Left ventricle myocardium superior (tissue), 1 donor: ENCODE measurements at places on chromosomes 7 and 10. TPM values are rescaled to one million over a fixed set of nuclear protein-coding genes. Genes with fewer than 3 reads are reported as not detected.

DNA sequence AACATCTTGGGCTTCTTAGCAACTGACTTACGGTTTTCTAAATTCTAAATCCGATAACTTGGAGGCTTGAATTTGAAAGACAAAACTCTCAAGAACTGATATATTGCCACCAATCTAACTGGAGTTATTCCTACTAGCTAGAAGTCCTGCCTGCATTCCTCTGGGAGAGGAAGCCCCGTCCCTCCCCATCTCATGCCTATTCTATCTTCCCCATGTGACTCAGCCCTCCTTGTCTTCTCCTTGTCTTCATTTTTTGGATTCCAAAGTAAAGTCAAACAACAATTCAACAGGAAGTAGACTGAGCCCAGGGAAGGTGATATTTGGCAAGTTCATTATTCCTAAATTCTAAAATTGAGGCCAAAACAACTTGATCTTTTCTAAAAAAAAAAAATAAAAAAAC is 587.7 kb downstream of the KCNMA1 start:
- no peak for DNase-seq

GRCh38 chr10:99548041-99548530 is 15.3 kb downstream of the NKX2-3 start:
- DNase-seq, result no peak

DNA sequence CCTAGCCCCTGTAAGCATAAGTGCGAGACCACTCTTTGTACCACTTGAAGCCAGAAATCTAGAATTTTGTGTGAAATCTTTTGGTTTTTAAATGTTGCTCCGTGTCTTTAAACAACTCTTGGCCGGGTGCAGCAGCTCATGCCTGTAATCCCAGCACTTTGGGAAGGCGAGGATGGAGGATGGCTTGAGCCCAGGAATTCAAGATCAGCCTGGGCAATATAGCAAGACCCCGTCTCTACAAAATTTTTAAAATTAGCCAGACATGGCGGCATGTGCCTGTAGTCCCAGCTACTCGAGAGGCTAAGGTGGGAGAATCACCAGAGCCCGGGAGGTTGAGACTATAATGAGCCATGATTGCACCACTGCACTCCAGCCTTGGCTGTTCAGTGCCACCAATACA is 4.4 kb upstream of the SLF2 start:
- no peak for DNase-seq

GRCh38 chr10:103102195-103102594 is 90.9 kb downstream of the NT5C2 start:
- DNase-seq, result no peak

- no peak for DNase-seq
Observed at GRCh38 chr10:43160921-43161255, 22.6 kb downstream of the CSGALNACT2 start.

DNA sequence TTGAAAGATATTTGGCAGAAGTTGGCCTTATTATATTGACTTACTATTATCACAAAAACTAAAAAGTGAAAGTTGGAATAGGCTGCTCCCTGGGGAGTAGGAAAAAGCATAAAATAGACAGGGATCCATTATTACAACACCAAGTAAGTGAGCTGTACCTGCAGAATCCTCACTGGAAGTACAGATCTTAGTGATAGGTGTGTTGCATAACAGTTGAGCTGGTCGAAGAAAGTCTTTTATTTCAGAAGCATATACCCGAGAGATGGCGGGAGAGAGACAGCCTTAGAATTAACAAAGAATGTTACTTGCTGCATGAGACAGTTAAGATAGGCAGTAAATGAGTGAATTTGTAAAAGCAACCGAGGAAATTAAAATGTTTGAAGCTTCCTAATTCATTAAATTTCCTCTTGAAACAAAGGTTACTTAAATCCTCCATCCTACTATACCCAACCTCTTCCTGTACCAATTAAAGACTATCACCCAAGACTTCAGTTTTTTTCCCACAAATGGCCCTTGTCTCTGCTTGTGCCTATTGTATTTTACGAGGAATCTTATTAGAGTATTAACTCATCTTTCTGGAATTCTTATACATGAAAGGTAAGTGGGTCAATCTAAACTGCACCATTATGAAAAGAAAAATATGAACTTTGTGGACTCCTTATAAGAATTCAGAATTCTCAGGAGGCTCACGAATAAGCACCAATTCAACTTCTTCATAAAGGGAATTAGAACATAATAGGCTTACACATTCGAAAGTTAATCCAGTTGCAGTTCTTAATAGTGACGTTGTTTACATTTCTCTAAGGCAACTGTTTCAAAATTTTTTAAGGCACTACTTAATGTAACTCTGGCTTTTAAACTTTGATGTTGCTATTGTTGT is 56.2 kb downstream of the CREM start:
- no peak for DNase-seq

DNA sequence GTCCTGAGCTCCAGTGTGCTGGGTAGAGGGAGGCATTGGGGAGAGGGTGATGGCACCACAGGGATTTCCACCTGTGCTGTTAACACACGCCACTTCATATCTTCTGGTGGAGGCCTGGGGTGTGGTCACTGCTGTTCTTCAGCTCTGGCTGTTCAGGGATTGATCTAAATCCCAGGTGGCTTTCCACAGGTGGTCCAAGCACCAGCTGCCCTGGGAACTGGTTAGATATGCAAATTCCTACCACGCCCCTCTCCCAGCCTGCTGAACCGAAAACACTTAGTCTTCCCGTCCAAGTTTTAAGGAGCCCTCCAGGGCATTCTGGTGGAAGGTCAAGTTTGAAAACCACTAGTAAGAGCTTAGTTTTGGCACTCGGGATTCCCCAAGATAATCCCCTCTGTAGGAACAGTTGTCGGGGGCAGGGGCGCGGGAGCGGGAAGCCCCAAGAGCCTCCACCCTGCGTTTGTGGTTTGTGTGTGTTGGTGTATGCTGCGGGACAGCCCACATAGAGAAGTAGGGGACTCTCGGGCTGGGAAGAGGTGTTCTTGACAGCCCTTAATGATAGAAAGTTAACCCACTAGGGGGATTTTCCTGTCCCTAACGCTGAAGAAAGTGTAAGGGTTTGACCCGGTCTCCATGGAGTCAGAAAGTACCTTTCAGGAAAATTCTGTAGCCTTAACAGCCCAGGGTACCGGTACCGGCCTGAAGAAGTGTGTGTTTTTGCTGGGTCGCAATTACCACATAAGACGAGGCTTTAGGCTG is 5.1 kb downstream of the DEPP1 start:
- peak; percentile 34 for DNase-seq

GRCh38 chr7:1473864-1474512 is 14.7 kb upstream of the MICALL2 start:
- peak; percentile 91 for DNase-seq

DNA sequence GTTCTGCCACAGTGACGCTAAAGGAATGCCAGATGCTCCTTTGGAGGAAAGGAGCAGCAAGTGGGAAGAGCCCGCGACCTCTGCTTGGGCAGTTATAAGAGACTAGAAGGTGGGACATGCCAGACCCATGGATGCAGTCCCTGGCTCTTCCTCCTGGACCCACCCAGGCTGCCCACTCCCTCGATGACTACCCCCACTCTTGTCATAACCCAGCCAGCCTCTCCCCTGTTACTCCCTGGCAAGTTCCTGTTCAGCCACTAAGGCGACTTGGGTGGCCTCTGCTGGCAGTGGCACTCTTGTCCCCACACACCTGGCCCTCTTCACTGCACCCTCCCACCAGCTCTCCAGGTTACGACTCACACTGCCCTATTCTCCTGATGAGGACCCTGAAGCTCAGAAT is 33.5 kb downstream of the COL13A1 start:
- no peak for DNase-seq

- no peak for DNase-seq
Observed at GRCh38 chr10:76270464-76270863, 839.0 kb downstream of the LRMDA start.

GRCh38 chr7:141702047-141702567 is at the start of gene DENND11:
DENND11 (minus strand) TSS chr7:141702166; CDS start chr7:141702153, 13 bp downstream.
- DNase-seq, result peak; percentile 77

DNA sequence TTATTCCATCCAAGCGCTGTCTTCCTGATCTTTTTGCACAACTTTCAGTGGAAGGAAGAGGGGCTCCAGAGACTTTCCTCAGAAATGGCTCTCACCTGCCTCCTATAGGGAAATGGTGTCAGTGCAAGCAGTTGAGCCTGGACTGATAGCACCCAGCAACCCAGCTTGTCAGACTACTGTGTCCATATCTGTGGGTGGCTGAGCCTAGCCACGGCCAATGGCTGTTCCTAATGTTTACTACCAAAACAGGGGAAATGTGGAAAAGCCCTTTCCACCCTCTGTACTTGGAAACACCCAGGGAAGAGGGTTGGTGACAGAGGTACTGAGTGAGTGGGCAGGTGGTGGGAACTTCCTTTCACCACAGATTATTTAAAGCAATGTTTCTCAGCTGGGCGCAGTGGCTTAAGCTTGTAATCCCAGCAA is 4.3 kb upstream of the YKT6 start:
- DNase-seq, result no peak

- DNase-seq, result no peak
Observed at GRCh38 chr7:22653951-22654350, 73.0 kb upstream of the IL6 start.

DNA sequence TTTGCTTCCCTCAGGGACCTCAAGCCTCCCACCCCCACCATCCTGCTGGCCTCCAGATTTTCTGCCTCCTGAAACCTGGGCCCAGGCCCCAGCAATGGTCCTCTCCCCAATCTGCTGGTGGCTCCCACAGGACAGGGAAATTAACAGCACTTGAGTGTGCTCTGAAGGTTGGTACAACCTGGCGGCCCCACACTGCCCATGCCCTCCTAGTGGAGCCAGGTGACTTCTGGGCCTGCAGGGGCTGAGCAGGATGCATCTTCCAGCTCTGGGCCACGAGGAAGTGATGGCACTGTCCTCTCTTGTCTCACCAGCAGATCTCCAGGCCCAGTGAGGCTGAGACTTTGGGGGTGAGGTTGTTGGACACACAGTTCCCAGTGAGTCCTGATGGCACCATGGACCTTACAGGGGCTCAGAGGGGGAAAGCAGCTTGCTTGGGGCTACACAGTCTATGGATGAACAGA is 3.6 kb upstream of the ZMIZ1 start:
- DNase-seq, result peak; percentile 18

GRCh38 chr10:6528198-6528950 is 51.7 kb downstream of the PRKCQ start:
- DNase-seq, result no peak

DNA sequence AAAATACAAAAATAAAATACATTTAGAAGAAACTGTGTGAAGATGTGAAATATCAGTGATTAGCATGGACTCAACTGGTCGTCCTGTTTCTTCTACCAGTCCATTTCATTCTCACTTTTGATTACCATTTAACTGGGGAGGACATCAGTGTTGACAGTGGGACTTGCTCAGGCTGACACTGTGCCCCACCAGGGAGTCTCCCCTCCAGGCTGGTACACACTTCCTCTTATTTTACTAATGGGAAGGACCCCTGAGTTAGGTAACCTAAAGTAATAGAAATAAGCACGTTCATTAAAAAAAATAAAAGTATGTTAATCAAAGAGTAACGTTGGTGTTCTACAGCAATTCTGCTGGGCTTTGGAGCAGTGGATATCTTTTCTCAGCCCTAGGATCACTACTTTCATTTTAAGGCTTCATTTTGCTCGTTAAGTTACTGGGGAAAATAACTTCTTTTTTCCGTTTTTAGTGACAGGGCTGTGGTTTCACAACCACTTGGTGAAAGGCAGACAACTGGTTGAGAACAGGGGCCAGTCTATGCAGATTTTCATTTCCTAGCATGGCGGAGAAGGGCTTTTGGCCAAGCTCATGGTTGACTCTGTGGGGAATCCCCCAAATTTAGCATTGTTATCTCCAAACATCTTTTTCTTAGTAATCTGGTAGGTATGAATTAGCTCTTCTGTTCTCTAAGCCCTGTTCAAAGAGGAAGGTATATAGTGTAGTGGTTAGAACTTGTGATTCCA is 2.1 kb downstream of the SNX10 start:
- no peak for DNase-seq

GRCh38 chr10:131424836-131425491 is 113.4 kb upstream of the TCERG1L start:
- no peak for DNase-seq

GRCh38 chr10:25678220-25678619 is 255.8 kb upstream of the MYO3A start:
- no peak for DNase-seq

DNA sequence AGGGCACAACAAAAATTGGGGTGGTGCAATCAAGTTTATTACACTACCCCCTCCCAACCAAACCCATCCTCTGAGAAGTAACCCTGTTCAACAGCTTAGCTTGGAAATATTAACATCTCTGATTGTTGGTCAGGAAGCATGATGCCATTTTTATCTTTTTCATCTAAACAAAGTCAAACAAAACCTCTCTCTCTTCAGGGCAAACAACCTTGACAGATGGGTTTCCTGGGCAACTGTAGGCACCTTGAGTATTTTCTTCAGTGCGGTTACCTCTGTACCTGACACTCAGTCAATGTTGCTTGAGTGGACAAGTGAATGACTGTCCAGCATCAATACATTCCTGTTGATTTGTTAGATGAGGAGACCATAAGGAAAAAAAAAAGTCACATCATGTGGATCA is 183.6 kb downstream of the NRP1 start:
- no peak for DNase-seq

DNA sequence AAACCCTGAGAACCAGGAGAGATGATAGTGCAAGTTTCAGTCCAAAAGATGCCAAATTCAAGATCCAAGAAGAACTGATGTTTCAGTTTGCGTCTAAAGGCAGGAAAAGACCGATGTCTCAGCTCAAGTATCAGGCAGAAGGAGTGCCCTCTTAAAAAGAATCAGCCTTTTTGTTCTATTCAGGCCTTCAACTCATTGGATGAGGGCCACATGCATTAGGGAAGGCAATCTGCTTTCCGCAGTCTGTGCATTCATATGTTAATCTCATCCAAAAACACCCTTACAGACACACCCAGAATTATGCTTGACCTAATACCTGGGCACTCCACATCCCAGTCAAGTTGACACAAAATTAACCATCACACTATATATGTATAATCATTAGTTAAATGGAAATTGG is 45.2 kb downstream of the DNAJB9 start:
- no peak for DNase-seq

DNA sequence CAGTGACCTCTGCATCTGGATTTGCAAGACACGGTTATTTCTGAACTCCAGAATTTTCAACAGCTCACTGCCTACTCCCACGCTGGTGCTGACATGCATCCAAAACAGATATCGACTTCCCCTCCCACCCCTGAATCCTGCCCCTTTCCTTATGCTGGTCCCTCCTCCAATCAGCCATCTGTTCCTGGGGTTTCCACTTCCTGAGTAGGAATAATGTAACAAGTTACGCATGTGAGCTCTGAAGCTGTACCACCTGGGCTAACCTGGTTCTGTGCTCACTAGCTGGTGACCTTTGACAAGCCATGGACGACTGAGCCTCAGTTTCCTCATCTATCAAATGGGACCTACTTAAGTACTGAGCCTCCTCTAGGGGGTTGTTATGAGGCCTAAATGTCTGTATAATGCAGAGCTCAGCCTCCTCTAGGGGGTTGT is 1.7 kb upstream of the NCAPG2 start:
- no peak for DNase-seq

The CRHR2 gene
- 0.22 TPM for total RNA-seq

The CNPY1 gene
- total RNA-seq, result not detected

The ANKRD61 gene
- 0.20 TPM for total RNA-seq

The CHAT gene
- not detected for total RNA-seq

The UCMA gene
- total RNA-seq, result not detected

The GOLGA7B gene
- not detected for total RNA-seq

The CYP26C1 gene
- not detected for total RNA-seq

The ADAMTS14 gene
- total RNA-seq, result 0.10 TPM
